ENCODE measurements at places on chromosomes 16 and 17.

GRCh38 chr17:44082256-44082927 lies 11.9 kb downstream of the G6PC3 start:
- H3K27me3 ChIP-seq: no peaks in the 10 kb centered on the region
- H3K36me3 ChIP-seq: peaks cover 46% of the 10 kb centered on the region
- no peak for DNase-seq

GRCh38 chr17:49003557-49004511 lies 6.6 kb downstream of the IGF2BP1 start:
- no peak overlapping the region for H3K4me3 ChIP-seq
- DNase-seq: no peak
- no peak overlapping the region for H3K27ac ChIP-seq
- no peaks in the 10 kb centered on the region for H3K4me1 ChIP-seq

GRCh38 chr17:246851-247421 lies 65.5 kb upstream of the DOC2B start:
- H3K27me3 ChIP-seq: peaks cover 11% of the 10 kb centered on the region
- no peak for DNase-seq
- peaks cover 4% of the 10 kb centered on the region for H3K36me3 ChIP-seq
- H3K4me3 ChIP-seq: no peak overlapping the region
- H3K27ac ChIP-seq: no peak overlapping the region

DNA sequence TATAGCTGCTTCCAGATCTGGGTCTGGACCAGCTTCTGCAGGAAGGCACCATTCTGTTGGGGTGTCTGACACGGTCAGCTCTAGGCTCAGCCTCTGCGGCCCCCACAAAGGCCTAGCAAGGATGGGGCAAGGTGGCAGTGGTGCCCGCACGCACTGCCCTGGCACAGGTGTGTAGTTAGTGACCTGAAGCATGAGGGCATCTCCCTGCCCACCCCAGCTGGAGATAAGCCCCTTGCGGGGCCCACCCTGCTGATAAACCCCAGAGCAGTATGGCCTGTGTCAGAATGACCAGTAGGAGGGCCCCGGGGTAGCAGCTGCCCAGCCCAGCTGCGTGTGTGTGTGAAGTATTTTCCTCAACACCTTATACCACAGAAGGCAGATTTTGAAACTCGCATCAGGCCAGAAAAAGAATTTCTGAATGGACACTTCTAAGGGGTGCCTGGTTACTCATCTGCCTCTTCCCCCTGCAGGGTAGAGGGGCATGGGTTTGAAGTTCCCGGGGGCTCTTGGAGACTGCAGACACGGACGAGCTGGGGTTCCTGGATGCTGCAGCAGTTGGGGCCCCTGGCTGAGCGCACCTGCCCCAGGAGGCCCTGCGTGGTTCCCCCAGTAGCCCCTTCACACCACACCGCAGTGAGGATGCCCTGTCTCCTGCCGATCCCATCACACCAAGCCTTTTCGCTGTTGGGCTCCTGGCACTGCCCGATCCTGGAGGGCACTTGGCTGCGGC lies 4.5 kb downstream of the ARHGDIA start:
- no peak overlapping the region for H3K4me3 ChIP-seq
- no peaks in the 10 kb centered on the region for H3K27me3 ChIP-seq
- no peak overlapping the region for H3K27ac ChIP-seq
- H3K36me3 ChIP-seq: peaks cover 87% of the 10 kb centered on the region
- H3K4me1 ChIP-seq: peaks cover 31% of the 10 kb centered on the region

- no peaks in the 10 kb centered on the region for H3K4me1 ChIP-seq
- no peak overlapping the region for H3K4me3 ChIP-seq
- H3K27ac ChIP-seq: no peak overlapping the region
- H3K36me3 ChIP-seq: peaks cover 6% of the 10 kb centered on the region
Measured at GRCh38 chr16:81933361-81933760, 77.9 kb downstream of the SDR42E1 start.

DNA sequence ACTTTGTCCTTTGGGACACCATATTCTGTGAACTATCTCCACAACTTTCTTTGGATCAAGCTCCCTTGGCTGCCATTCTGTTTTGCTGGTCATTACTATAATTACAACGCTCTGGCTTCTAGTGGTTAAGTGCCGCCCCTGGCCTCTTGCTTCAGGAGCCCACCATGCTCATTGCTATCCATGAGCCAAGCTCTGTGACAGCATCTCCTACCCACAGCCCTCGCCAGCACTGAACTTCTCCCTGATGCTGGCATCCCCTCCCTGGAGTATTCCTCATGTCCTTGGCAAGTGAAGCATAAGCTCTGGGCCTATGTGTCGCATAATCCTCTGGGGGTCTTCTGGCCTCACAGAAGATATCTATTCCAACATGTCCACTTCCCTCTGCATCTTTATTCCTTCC lies 60.6 kb upstream of the DHX40 start:
- H3K27ac ChIP-seq: no peak overlapping the region
- no peak overlapping the region for H3K4me3 ChIP-seq
- H3K4me1 ChIP-seq: no peaks in the 10 kb centered on the region
- H3K36me3 ChIP-seq: no peaks in the 10 kb centered on the region
- DNase-seq: no peak

DNA sequence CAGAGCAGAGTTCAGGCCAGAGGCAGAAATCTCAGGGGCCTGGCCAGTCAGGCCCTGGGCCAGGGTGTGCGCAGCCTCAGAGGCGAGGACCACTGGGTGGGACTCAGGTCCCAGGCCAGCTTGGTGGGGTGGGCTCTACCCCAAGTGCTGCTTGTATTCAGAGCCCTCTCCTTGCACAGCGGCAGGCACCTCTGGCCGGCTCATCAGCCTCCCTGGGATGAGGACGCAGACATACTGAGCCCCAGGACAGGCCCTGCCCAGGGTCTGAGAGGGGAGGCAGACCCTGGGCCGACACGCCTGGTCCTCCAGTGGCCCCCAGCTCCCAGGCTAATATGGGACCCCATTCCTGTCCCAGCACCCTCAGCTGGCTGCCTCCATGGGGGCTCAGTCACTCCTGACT lies 7.6 kb upstream of the IL27 start:
- no peak overlapping the region for H3K4me3 ChIP-seq
- H3K27ac ChIP-seq: no peak overlapping the region
- no peaks in the 10 kb centered on the region for H3K27me3 ChIP-seq
- H3K4me1 ChIP-seq: no peaks in the 10 kb centered on the region
- DNase-seq: no peak

DNA sequence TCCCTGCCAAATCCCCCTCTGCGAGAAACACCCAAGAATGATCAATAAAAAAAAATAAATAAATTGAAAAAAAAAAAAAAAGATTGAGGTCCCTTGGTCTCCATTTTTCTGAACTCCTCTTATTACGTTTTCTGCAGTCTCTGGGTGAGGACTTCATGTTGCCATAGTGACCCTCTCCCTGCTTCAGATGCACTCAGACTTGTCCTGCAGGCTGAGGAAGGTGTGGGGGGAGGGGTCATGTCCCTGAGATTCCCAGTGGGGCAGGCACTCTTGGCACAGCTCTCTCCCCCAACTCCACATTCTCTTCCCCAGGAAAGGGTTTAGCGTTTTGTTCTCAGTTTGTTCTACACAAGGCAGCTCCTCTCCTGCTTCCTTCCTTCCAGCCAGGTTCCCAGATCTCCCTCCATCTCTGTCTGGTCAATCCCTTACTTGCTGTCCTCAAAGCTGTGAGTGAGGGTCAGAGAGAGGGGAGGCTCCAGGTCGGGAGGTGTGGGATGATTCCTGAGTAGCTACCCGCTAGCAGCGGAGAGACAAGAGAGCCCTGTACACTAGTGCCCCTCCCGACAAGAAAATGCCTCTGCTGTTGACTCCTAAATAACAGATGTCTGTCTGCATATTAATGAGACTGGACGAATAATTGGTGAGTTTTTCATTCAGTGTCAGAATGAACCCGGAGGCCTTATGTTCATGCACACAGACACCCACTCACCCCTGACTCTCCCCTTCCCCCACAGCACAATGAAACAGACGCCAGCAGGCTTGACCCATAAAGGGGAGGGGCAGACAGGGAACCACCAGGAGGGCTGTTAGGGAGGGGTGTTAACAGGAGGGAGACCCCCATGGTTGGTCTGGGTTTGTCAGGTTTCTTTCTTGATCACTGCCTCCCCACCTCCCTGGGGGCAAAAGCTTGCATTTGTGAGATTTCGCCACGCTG lies 9.2 kb downstream of the RND2 start:
- H3K27me3 ChIP-seq: no peaks in the 10 kb centered on the region
- no peak for DNase-seq
- H3K27ac ChIP-seq: no peak overlapping the region
- H3K36me3 ChIP-seq: no peaks in the 10 kb centered on the region
- no peak overlapping the region for H3K4me3 ChIP-seq
